ENCODE measurements at places on chromosomes 7 and 10.
A peak's percentile ranks its signal among the peaks of the same experiment; 100 is the strongest.

DNA sequence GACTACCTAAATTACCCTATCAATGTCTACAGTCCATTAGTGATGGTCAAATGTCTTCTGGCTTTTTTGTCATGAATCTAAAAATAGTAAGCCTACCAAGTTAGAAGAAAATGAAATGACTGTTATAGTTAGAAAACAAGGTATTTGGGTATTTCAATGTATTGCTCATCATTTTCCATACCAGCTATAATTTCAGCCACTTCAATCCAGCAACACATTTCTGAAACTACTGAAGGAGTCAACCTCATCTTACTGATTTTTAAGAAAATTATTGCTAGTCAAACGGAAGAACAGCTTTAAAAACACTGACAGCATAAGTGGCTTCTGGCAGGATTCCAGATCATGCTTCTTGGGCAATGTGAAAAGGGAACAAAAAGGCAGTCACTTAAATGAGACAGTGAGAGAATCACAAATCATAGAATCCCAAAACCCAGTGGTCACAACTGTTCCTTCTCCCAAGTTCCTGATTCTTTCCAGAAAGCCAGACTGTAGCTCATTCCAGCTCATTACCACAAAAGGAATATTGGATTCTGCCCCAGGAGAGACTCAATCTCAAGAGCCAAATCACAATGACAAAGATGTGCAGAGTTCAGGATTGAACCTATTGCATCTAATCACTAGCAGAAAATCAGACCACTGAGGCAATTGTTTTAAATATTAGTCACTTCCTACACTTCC is 61.2 kb upstream of the LRRN3 start:
- DNase-seq, result peak; percentile 67

GRCh38 chr7:104096683-104097082 is 107.2 kb upstream of the RELN start:
- no peak for DNase-seq

GRCh38 chr7:149245244-149245643 is 5.8 kb downstream of the ZNF212 start:
- DNase-seq, result no peak

DNA sequence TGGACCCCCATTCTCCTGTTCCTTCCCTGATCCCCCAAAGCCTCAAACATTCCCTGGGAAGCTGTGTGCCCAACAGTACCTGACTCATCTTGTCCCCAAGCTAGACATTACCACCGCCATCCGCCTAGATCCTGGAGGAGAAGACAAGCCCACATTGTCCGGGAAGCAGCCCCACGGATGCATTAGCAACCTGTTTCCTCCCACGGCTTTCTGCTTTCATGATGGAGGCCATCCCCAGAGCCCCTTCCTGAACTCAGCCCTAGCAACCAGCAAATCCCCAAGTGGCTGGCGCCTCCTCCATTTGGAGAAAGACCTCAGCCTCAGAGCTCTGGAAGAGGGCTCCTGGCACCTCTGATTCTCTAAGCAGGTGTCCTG is 2.3 kb upstream of the SLC29A3 start:
- no peak for DNase-seq

- DNase-seq, result peak; percentile 96
These were observed 145.7 kb downstream of the ELAPOR2 start for GRCh38 chr7:86913709-86914108.

DNA sequence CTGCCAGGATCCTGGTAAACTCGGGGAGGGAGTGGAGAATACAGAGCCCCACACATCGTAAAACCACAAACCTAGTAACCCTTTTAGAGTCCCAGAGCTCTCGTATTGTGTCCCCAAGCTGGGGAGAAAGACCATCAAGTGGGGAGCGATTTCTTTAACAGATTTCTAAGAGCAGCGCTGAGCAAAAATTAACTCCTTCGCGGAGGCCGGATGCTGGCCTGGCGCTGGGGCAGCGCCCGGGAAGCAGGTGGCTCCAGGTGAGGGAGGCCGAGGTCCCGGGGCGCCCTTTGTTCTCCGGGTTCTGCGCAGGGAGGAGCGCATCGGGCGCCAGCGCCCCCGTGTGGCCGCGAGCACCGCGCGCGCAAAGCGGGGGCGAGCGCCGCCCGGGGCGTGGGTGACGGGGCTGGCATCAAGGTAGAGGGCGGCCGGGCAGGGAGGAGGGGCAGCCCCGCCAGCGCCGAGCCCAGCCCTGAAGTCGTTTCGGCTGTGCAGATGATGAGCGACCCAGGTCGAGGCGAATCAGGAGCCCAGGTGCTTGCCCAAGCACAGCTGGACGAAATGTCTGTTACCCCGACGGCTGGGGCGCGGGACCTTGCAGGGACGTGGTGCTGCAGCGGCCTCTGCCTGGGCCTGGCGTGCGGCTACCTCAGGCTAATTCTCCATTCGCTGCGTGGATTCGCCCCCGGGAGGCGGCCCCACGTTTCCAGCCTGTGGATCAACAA is 10.4 kb upstream of the FGFR2 start:
- DNase-seq, result no peak

DNA sequence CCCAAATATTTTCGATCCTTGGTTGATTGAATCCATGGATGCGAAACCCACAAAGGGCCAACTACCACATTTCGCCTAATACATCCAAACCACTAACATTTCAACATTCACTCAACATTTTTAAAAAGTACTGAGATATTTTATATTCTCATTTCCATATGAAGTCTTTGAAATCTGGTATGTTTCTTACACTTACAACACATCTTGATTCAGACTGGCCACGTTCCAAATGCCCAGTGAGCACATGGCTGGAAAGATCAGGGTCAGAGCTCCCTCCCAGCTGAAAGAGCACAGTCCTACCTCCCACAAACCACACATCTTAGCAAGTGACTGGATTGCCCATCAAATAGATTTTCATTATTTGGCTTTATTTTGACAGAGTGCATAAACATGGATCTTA is 18.9 kb downstream of the NCAPG2 start:
- peak; percentile 73 for DNase-seq

DNA sequence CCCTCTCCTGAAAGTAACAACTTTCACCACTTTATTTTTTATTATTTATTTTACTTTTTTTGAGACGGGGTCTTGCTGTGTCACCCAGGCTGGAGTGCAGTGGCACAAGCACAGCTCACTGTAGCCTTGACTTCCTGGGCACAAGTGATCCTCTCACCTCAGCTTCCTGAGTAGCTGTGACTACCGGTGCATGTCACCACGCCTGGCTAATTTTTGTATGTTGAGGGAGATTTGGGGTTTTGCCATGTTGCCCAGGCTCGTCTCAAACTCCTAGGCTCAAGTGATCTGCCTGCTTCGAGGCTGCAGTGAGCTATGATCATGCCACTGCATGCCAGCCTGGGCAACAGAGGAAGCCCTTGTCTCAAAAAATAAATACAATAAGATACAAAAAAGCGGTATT is 14.9 kb upstream of the SLIT1 start:
- DNase-seq, result no peak

DNA sequence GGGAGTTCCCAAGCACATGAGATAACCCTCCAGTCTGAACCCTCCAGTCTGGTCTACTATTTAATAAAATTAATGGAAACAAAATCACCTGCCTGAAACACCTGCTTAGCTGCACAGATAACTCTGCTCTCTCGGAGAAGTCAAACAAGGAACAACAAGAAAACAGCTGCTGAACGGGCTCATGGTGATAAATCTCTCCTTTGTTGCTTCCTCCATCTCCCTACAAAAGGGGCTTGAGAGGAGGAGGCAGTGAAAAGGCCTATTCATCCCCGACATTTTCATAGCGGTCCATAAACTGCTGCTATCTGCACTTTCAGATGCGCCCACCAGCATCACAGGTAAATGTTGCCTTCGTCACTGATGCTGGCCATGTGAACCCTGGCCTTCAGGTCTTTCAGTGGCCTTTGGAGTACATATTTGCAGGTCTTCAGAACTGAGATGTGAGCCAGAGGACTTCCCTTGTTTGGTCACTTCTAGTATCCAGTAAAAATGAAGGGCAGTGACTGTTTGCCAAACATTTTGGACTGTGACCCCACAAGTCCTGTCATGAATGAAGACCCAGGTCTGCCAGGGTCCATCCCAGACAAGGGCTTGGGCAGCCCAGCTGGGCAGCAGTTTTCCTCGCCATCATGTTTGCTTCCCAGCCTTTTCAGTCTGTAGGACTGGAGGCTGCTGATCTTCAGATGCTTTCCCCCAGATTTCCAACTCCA is 15.9 kb downstream of the FKBP6 start:
- no peak for DNase-seq

DNA sequence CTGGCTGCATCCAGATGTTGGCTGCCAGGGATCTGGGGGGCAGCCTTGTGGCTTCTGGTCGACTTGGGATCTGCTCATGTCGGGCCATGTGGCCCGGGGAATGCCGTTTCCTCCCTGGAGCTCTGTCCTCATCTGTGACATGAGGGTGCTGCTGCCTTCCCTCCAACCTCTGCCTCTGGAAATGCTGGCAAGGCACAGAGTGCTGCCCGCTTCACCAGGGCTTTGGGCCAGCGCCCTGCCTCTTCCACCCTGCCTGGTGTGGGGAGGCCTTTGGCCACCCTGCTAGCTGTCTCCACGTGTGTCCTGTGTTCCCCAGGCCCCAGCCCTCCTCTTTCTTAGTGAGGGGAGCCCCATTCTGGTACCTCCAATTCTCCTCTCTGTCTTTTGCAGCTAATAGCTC is 5.8 kb upstream of the SMARCD3 start:
- DNase-seq, result no peak

GRCh38 chr7:112122144-112122543 is 84.1 kb downstream of the DOCK4 start:
- DNase-seq, result no peak

GRCh38 chr7:94176694-94177200 is 172.6 kb upstream of the BET1 start:
- no peak for DNase-seq

- DNase-seq, result no peak
These were observed 262.2 kb downstream of the WDR11 start for GRCh38 chr10:121113385-121113696.

Data from fibroblast of upper back skin (primary cell).